HCT116 (cell line): ENCODE measurements at places on chromosomes 7 and 10.

DNA sequence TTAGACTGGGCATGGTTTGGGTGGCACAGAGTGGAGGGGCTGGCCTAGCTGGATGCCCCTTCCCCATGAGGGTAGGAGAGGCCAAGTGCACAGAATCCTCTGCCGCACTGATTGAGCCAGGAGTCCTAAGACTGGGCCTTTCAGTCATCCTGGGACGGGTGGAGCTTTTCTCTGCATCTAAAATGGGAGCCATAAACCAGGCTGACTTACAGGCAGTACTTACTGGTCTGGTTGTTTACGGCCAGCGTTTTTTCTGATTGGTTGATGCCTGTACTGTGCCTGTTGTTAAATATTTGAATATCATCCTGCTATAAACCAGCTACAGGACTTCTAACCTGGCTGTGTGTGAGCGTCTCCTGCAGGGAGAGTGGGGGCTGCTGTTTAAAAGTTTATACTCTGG, 107.8 kb downstream of the CDH23 start:
- no peak for DNase-seq

DNA sequence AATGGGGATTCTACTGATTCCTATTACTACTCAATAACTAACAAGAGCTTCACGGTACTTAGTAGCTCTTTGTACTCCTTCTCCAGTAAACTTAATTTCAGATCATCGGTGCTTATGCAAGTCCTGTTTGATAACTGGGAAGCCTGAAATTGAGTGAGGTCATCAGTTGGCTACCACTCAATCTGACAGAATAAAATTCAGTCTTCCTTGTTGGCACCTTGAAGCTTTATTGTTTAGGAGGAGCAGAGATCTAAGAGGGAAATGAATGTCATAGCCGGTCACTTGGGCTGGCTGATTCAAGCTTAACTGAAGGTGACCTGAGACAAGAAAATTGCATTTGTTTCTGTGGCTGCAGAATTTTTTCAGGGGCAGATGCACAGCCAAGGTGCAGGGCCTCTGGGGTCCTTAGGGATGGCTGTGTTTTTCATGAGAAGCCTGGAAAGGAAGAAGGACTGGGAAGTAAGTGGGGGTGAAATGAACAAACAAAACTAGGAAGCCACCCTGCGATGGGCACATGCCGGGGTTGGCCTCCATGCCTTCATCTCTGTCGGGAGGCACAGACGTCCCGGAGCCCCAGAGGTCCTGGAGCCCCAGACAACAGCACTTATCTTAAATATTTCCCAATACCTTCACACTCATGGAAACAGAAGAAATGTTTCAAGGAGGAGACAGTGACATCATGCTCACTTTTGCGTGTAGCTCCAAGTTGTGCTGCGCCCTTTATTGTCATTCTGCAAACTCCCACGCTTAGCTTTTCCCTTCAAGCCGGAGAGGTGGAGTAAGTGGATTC, 85.0 kb upstream of the KIF5B start:
- no peak for DNase-seq

- DNase-seq: no peak
Measured at GRCh38 chr10:119006451-119007210, 22.9 kb upstream of the NANOS1 start.

- DNase-seq: no peak
Measured at GRCh38 chr7:4602905-4603842, 78.9 kb upstream of the FOXK1 start.

- no peak for DNase-seq
Measured at GRCh38 chr10:130770018-130770630, 541.4 kb downstream of the TCERG1L start.
